ENCODE measurements at places on chromosomes 11 and 22.

DNA sequence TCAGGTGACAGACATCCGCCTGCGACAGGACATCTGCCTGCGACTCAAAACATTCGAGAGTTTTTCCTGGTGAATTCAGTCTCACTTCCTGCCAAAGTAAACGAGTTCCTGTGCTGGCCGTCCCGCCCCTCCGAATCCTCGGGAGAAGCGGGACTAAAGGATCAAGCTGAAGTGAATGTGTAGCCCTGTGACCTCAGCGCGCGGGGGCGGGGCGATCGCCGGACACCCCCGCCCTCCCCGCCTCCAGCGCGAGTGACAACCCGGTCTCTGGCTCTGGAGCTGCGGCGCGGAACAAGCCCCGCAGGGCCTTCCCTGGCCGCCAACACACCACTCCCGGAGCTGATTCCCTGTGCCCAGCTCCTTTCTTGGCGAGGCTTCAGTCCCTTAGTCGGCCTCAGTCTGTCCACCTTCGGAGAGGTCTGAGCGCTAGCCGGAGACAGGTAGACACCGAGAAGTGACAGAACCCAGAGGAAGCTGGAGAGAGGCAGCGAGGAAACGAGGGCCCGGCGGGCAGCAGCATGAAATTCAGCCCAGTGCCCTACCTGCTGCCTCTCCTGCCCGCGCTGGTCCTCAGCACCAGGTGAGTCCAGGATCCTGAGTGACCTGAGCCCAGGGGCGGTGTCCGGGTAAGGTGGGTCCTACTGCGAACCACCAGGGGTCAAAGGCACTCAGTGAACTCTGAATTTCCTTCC, 766.4 kb upstream of the LUZP2 start:
- no peak for DNase-seq

DNA sequence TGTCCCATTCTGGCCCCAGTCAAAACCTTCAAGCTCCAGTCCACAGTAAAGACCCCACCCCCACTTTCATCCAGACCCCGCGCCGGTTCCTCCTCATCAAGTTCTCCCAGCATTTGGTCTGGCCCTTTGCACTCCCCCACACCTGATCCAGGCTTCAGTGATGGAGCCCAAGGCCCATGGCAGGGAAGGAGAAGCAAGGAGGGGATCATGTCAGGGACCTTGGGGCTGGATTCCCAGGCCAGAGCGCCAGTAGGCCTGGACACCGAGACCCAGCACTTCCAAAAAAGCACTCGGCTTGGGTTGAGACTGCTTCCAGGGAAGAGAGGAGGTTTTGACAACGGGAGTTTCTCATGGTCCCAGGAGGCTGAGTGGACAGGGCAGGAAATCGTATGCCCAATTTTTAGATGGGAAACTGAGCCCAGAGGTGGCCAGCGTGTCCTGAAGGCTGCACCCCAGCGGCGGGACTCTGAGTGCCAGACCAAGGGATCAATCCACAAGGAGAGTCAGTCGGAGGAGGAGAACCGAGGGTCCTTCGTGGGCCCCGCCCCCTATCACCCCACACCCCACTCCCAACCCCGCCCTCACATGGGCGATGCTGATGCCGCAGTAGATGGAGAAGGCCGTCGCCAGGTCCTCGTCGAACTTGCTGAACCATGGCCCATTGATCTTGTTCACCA, 90.5 kb downstream of the PDE2A start:
- no peak for DNase-seq

GRCh38 chr11:59247531-59248227, 35.0 kb upstream of the MPEG1 start:
- DNase-seq: no peak

- no peak for DNase-seq
Observed at GRCh38 chr11:129312730-129313503, 62.7 kb upstream of the BARX2 start.

DNA sequence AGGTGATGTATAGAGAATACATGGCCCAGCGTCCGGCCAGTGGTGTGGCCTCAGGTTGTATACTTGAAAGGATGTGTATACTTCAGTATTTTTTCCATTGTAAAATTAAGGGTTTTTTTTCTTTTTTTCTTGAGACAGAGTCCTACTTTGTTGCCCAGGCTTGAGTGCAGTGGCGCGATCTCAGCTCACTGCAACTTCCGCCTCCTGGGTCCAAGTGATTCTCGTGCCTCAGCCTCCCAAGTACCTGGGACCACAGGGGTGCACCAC, 15.8 kb downstream of the ZBTB16 start:
- DNase-seq: no peak

- DNase-seq: no peak
Observed at GRCh38 chr11:109795234-109795633, 298.0 kb upstream of the ZC3H12C start.

GRCh38 chr11:96137373-96137772, 205.6 kb downstream of the MAML2 start:
- no peak for DNase-seq

Data from retinal pigment epithelial cell (primary cell).